ENCODE measurements at places on chromosomes 16 and 17.

- no peak for DNase-seq
These were observed 26.9 kb upstream of the HLF start for GRCh38 chr17:55237841-55238178.

DNA sequence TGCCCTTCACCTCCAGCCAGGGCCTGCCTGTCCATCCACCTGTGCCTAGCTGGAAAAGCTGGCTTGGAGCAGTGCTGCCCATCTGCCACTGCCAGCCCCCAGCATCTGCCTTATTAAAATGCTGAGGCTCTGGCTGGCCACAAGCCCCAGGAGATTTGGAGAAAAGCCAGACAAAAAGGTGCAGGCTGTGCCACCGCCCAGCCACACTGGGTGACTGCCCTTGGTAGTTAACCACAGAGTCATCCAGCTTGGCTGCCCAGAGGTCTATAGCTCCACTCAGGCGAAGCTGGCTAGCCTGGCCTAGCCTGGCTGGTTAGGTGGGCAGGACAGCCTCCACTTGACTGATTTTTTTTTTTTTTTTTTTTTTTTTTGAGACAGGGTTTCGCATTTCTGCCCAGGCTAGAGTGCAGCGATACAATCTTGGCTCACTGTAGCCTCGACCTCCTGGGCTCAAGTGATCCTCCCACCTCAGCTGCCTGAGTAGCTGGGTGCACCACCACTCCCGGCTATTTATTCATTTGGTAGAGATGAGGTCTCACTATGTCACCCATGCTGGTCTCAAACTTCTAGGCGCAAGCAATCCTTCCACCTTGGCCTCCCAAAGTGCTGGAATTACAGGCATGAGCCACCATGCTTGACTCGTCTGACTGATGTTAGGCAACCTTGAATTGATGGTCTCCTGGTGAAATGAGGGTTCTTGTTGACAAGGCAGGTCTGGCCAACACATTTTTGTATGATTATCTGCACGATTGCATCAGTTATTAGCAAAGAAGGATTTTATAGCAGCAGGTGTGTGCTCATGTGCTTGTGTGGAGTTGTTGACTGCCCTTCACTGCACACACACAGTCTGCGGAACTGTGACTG lies 103.8 kb downstream of the RAB11FIP4 start:
- no peak for DNase-seq

GRCh38 chr16:82657239-82657638 lies 30.5 kb downstream of the CDH13 start:
- no peak for DNase-seq

DNA sequence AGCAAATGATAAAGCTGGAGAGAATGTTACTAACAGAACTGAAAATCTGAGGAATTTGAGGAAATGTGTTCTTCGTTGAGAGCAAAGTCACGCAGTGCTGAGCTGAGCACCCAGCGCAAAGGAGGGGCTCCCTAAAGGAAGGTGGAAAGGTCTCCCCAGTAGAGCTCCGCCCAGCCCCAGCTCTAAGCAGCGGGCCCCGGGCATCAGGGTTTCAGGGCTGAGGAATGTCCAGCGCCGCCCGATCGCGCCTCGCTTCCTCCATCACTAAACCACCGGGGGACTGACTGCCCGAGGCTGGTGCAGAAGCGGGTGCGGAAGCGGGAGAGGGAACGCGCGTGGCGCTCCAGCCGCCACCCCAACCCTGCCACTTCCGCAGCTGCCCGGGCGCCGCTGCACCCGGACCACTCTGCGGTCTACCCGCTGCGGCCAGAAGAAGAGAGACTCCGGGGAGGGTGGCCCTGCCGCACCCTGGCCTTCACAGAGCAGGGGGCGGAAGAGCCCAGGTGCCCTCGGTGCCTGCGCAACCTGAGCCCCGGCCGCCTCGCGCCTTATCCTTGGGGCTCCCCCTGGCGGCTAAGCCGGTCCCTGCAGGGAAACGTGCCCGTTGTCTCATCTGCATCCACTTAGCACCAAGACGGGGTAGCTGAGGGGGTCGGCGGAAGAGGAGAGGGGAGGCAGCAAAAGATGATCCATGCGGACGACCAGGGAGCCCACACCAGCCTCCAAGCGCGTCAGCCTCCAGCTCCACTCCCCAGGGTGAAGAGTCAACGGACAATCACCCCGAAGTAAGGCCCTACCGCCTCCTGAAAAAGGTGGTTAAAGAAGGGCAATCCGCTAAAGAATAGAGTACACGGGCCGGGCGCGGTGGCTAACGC lies 12.4 kb upstream of the GUCY2D start:
- peak; percentile 16 for DNase-seq

GRCh38 chr16:54602666-54603065 lies 316.1 kb upstream of the IRX3 start:
- no peak for DNase-seq

DNA sequence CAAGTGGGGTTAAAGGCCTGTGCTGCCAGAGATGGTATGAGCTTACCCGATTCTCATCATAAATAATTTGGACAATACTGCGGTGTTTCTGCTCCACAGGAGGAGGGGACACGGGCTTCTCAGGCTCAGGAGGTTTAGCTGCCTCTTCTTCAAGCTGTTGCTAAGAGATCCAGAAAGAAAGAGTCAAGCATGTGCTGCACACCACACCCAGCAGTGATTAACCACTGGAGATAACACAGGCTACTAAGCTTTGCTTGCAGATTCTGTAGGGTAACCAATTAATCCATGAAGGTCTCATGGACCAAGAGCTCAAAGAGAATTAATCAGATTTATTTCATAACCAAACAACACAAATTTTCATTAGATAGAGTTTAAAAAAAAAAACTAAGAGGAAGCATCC lies 56.6 kb downstream of the NCOR1 start:
- no peak for DNase-seq

- DNase-seq: no peak
These were observed 2.7 kb downstream of the ZP2 start for GRCh38 chr16:21208446-21209230.

DNA sequence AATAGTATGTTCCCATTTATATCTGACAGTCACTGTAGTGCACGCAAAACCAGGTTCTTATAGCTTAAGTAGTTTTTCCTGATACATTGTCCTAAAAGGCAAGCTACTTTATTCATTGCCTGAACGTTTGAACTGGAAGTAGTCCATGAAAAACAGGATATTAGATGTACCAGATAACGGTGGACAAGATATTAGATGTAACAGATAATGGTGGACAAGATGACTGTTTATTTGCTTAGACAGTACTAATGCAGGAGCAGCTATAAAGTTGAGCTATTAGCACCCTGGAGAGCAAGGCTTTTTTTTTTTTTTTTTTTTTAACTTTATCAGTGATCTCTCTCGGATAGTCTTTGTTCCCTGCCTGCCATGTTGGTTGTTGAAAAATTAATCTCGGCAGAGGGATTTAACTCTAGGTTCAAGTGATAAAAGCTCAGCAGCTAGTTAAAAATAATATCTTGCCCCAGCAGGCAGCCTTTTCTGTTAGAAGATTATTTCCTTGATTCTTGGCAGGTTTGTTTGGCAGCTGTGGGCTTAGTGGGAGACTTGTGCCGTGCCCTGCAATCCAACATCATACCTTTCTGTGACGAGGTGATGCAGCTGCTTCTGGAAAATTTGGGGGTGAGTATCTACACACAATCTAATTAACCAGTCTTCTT lies 17.3 kb upstream of the TBKBP1 start:
- no peak for DNase-seq

- no peak for DNase-seq
These were observed 3.3 kb upstream of the COG1 start for GRCh38 chr17:73189417-73190099.

GRCh38 chr17:49676276-49676868 lies 1.5 kb downstream of the SPOP start:
- DNase-seq: no peak

Measured in NCI-H187 (cell line).